NCI-H82 (cell line): ENCODE measurements at places on chromosomes 7 and 10.

GRCh38 chr10:130547368-130547767 is 411.2 kb downstream of the GLRX3 start:
- peak; percentile 42 for DNase-seq

GRCh38 chr7:137977173-137977572 is 24.7 kb downstream of the CREB3L2 start:
- no peak for DNase-seq

DNA sequence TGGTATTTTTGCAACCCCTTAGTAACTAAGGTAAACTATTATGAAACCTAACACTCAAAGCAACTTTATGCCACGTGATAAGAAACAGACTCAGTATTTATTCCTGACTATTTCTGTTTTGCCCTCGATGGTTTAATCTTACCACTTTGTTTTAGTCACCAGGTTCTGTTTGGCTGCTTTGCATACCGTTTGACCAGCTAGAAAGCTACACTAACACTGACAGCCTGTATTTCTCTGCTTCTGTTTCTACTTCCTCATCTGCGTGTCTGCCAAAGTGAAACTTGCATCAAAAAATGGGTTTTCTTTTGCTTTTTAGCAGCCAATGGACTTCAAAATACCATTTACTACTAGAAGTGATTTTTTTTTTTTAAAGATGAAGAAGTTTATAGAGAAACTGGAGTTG is 802.5 kb downstream of the GRM8 start:
- no peak for DNase-seq

DNA sequence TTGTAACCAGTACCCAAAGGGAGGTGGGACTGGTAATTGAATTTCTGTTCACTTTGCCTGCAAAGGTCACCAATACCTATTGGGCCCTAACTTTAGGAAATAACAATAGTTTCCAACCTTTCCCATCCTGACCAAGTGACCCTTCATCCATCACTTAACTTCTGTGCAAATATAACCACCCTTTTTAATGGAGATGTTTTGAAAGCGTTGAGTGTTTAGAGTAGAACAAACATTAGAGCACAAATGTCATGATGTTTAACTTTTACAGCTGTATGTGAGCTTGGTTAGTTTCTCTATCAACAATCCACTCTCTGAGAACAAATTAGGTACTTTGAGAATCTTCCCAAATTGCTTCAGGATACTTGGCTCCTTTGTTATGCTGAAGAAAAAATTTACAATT is 66.4 kb downstream of the MET start:
- DNase-seq = no peak

GRCh38 chr10:35335133-35336083 is 901 bp upstream of the CCNY start:
- peak; percentile 46 for DNase-seq

- peak; percentile 49 for DNase-seq
Measured at GRCh38 chr7:21946222-21946709, 567 bp upstream of the CDCA7L start.

GRCh38 chr7:46160861-46161260 is 239.8 kb upstream of the IGFBP3 start:
- no peak for DNase-seq

DNA sequence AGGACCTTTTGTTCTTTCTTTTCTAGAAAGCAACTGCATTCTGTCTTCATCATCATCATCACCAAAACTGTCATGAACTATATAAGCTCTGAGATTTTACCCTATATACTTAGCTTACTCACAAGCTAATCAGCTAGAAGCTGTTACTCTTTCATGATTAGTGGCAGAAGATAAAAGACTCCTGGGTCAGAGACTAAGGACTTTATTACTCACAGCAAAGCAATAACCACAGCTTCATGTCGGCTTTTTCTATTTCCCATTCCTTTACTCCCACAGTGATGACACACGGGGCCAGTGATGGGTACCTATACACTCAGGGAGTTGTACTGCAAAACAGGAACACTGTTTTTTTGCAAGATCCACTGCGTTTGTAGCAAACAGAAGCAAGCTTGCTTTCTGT is 8.4 kb upstream of the C10orf88 start:
- no peak for DNase-seq

GRCh38 chr10:4838743-4839142 is 12.7 kb downstream of the AKR1E2 start:
- no peak for DNase-seq

- DNase-seq = no peak
Measured at GRCh38 chr7:50397971-50398324, 52.2 kb downstream of the FIGNL1 start.

DNA sequence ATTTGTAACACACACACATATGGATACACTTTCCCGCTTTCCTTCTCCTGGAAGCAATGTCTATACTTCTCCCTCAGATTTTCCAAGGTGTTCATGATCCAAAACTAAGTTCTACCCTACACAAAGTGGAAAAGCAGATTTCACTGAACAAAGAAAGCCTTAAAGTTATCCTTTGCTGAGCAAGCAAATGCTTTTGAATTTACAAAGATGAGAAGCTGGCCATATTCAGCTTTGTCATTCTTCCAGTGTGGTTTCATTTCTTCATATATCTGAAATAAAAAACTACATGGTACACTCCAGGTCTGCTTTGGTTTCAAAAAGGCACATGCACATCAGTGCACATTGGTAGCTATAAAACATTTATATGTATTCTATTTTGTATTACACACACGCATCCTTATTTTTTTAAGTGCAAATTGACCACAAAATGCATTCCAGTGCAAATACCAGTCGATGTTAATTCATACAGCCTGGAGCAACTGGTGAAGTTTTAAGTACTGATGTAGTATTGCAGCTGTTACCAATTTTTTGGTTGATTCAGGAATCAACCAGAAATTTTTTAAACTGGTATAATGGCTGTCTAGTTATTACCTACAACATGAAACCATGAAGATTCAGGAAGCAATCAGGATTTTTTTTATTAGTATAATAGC is 65.5 kb upstream of the SRPK2 start:
- no peak for DNase-seq

GRCh38 chr10:75010373-75010772 is 101.1 kb upstream of the SAMD8 start:
- DNase-seq = no peak

- DNase-seq = no peak
Measured at GRCh38 chr10:124529661-124530214, 68.1 kb downstream of the LHPP start.

DNA sequence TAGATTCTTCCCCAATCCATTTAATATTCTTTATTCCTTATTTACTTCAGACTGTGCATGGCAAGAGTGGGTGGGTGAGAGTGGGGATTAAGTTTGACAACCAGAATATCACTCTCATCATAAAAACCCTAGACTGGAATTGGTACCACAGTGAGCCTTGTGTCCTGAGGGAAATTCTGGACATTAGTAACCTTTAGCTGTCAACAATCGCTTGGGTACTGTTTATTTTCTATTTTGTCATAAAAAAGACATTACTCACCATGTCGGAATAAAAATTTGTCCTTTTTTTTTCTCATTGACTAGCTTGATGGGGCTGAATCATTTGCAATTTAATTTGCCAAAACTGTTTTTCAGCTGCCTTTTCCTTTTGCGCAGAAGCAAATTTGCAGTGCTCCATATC is 176.1 kb upstream of the SEMA3C start:
- DNase-seq = peak; percentile 13

GRCh38 chr7:92052159-92052558 is 82.1 kb downstream of the CYP51A1 start:
- DNase-seq = no peak

DNA sequence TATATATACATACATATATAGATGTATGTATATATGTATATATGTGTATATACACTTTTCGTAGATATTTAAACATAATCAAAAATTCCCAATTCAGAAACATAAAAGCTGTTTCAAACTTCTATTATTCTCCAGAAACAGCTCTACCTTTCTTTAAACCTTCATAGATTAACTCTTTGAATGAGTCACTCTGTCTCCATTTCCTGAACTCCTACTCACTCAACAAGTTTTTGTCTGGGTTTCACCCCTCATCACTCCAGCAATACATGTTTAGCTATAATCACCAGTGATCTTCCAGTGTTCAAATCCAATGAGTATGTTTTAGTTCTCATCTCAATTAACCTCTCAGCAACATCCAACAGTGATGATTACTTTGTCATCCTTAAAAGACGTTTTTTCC is 9.6 kb downstream of the DGKB start:
- DNase-seq = no peak

- DNase-seq = no peak
Measured at GRCh38 chr7:19554581-19554980, 154.3 kb downstream of the POLR1F start.

DNA sequence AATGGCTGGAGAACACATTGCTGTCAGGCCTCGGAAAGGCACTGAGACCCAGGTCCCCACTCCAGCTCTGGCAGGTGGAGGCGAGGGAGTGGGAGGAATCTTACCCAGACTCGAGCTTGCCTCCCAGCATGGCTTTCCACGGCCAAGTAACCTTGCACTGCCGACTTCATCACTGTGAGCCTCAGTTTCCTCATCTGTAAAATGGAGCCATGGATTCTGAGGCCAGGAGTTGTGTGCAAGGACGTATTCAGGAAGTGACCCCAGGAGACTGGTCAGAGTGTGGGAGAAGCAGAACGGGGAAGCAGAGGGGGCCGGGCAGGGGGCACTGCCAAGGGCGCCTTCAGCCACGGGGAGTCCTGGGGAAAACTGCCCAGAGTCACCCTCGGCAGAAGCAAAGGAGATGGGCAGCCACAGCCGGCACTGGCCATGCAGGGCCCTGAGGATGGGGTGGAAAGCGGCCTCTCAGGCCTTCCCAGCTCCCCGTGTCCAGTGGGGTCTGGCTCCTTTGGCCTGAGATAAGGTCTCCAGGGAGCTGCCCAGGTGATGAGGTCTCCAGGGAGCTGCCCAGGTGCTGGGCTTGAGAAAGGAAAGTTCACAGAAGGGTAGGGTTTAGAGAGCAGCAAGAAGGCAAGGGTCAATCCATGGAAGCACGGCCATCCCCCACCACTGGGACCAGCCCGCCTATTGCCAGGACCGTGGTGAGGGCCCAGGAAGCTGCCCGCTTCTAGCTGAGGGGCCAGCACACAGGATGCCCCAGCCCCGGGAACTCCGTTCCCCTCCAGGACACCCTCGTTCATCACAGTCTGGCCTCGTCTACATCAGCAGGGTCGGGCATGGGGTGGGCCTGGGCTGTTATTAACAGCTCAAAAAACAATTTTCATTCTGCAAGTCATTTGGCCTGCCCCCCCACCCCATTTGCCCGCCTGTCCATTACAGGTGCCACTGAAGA is 34.3 kb upstream of the EN2 start:
- no peak for DNase-seq

- DNase-seq = peak; percentile 70
Measured at GRCh38 chr7:29622335-29623265, 59.0 kb downstream of the PRR15 start.

- DNase-seq = no peak
Measured at GRCh38 chr10:107647462-107647861, 483.0 kb upstream of the SORCS1 start.

DNA sequence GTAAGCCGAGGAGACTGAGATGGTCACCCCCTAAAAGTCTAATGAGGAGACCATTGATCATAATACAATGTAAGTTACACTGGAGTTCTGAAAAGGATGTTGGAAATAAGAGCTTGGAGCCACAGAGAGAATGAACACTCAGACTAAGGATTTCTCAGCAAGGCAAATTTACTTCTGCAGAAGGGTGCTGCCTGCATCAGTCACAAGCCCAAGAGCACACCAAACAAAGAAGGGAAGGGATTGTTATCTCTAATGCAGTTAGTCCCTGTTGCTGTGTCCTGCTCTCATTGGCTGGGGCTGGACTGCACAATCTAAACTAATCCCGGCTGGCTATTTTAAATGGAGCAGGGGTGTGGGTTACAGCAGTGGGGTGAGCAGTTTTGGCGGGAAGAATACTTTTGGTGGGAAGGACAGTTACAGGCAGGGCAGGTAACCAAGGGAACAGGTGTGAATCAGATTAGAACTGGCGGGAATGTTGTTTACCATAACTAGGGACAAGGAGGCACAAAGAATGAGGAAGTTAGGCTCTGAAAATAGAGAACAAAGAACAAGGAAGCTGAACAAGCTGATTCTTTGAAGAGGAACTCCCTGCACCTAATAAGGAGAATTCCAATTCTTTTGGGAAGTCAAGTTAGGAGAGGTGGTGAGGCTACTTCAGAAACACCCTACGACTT is 30.3 kb upstream of the TRIM24 start:
- DNase-seq = no peak

GRCh38 chr7:54632696-54633095 is 90.5 kb downstream of the VSTM2A start:
- no peak for DNase-seq

DNA sequence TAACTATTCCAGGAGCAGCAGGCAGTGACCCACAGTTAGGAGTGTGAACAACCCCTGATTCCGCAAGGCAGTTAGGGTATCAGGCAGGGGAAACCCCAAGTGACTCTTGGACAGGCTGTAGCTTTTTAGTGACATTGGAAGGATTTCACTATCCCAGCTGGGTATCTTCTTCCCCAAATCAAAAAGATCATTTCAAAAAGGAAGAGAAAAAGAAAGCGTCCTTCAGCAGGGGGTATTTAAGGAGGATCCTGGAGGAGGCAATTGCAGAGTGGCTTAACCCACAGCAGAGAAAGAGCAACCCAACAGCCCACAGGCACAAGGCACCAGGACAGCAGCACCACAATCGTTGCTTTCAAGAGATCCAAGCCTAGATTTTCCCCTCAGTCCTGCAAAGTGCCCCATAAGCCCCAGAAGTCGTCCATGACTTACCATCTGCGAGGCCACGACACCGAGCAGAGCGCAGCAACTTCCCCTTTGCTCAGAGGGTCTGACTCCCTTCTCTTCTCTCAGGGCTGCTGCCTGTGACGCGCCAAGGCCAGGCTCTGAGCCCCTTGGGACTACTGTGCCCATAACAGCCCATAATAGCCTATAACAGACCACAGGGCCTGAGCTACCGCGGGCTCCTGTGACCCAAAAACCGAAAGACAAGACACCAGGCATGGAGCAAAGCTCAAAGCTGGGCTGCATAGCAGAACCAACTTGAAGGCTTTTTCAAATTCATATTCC is 19.8 kb downstream of the PIK3AP1 start:
- DNase-seq = no peak

DNA sequence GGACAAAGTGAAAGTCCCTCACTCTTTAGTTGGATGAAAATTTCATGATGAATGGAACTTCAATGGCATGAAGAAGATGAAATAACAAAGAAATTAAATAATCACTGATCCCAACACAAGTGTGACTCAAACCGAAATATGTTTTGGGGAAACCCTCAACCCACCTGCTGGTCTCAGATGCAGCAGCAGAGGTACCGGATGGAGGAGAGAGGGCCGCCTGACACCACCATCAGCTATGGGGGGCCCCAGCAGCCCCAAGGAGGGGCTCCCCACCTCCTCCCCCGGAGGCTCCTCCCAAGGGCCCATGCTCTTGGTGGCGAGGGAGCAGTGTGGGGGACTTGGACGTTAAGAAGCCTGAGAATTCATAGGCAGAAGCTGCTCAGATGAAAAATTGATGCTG is 137.2 kb upstream of the ADARB2 start:
- no peak for DNase-seq

DNA sequence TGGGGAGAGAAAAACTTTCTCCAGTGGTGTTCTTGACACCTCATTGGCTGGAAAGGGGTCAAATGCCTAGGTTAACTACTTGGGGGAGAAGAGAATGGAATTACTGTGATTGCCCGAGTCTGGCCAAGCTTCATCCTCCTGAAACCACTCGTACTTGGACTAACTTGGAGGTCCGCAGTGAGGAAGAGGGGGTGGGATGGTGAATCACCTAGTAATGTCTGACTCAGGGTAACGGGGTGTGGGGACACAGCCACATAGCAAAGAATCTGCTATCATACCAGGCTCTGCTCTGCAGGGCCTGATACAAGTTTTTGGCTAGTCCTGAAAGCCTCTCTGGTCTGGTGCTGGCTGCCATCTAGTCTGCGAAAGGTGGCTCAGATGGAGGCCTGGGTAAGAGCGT is 190.9 kb downstream of the RPS24 start:
- no peak for DNase-seq
